ENCODE measurements at places on chromosomes 5 and 9.
A peak's percentile ranks its signal among the peaks of the same experiment; 100 is the strongest.

- DNase-seq = no peak
Measured at GRCh38 chr9:88258024-88258423, 119.7 kb upstream of the SPATA31C2 start.

DNA sequence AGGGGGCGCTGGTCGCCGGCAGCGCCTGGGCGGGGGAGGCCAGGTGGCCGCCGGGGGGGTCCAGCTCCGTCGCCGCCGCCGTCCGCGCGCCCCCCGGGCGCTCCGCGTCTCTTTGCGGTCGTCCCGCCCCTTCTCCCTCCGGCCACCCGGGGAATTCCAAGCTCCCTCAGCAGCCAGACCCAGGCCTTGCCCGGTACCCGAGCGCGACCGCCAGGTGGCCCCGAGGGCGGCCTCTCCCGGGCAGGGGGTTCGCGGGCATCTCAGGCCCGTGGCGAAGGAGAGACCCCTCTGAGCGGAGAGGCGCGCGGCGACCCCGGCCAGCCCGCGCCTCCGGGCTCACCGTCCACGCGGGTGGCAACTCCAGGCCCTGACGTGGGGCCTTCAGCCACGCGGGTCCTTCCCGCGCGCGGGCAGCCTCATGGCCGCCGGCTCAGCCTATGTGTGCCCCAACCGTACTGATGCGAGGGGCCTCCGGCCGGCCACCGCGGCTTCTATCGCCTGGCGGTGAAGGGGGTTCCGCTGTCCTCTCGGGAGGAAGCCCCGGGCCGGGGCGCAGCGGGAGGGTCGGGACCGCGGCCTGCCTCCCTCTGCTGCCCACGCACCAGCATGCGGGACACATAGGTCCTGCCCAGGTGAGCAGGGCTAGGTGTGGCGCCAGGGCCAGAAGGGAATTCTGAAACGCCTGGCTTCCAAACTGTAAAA lies 529 bp upstream of the NRARP start:
- DNase-seq = peak; percentile 67

DNA sequence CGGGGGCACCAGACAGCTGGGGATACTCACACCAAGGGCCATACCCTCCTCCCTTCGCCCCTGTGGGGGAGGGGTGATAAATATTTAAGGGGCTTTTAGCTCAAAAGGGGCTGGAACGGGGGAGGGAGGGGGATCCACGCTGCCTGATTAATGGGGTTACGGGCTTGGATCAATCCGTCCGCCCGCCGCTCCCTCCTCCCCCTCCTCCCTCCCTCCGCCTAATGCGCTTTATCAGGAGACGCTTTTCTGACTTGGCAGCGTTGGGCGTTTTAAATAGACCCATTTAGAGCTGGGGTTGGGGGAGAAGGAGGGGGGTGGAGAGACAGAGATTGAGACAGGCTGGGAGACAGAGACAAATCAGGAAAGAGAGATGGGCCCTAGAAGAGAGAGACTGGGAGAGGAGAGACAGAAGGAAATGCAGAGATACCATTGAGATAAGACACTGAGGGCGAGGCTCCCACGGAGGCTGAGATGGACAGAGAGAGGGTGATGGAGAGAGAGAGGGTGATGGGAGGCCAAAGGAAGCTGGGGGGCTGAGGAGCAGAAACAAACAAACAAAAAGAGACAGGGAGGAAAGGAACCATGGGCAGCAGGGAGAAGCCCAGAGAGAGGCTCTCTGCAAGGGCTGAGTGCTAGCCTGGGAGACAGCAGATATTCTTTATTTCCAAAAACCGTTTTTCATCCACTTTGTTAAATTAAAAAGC lies 10.3 kb downstream of the CNTFR start:
- no peak for DNase-seq

DNA sequence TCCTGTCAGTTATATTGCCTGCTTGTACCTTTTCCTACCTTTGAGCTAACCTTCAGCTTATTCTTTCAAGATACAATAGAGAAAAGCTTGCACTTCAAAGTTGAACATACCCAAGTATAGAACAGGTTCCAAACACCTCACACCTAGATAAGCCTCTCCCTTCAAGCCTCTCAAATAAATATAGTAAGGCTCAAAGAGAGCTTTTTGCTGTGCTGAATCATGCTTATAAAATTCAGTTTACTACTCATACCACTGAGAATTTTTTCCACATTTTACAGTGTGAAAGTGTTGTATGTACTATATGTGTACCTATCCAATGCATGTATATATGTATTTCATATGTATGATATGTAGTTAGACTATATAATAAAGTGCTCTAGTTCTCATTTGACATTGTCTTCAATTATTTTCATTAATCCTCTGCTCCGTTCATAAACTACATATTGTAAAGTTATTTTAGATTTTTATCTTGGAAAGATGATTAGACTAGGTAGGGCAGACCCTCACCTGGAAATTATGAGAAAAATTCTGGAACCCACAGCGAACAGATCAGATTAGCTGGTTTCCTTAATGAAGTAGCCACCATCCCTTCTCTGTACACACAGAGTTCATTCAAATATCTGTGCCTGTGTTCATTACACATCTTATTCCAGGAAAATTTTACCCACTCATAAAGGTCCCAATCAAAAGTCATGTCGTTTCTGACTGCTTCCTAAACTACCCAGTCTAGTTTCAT lies 149.2 kb upstream of the RGMB start:
- DNase-seq = no peak

DNA sequence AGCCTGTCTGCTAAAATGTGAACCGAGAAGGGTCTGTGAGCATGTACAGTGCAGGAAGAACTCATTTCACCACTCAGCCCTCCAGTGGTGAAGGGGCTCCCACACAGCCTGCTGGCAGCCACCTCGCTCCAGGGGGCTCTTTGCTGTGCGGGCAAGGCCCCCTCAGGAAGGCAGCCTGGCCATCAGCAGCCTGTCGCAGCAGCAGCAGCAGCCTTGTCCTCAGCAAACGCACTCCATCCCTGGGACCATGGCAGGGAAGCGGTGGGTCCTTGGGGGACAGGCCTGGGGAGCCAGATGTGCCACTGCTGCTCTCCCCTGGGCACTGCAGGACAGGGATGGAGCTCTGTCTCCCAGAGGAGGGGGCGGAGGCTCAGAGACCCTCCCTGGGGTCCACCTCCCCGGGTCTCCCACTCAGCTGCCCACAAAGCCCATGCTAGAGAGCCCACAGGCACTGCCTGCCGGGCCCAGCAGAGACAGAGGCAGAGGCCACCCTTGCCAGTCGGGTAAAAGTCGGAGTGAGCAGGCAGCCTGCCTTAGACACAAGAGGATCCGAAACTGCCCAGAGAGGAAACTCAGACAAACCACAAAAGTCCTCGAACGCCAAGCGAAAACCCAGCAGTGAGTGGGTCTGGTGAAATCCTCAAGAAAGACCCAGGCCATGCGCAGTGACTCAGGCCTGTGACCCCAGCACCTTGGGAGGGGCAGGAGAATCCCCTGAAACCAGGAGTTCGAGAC lies 8.0 kb downstream of the BRD3 start:
- no peak for DNase-seq

DNA sequence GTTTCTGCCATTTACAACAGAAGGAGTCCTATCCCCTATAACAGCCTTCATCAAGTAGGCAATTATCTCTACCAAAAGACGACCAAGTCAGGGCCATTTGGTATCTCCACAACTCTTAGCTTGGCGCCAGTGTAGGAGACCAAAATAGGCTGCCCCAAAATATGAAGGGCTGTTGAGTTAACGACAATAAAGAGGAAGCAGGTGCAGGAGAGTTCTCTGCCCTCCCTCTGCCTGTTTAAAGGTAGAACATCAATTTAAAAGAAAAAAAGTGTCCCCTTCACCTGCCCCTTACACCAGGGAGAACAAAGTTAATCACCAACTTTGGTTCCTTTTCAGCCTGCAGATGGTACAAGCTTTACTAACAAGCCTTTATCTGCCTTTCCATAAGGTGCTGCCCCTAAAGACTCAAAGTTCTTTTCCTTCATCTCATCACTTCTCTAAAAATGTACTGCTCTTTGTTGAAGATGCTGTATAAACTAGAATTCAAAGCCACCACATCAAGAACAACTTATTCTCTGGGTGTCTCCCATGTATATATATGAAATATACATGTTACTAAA lies 33.3 kb downstream of the PPP1R2B start:
- no peak for DNase-seq

GRCh38 chr5:6659941-6660684 lies 26.9 kb downstream of the SRD5A1 start:
- DNase-seq = no peak

- no peak for DNase-seq
Measured at GRCh38 chr5:131171276-131171810, 599 bp downstream of the LYRM7 start.

- DNase-seq = no peak
Measured at GRCh38 chr5:117131048-117131679, 556.5 kb upstream of the SEMA6A start.

GRCh38 chr9:71814815-71815214 lies 46.5 kb upstream of the CEMIP2 start:
- DNase-seq = no peak

DNA sequence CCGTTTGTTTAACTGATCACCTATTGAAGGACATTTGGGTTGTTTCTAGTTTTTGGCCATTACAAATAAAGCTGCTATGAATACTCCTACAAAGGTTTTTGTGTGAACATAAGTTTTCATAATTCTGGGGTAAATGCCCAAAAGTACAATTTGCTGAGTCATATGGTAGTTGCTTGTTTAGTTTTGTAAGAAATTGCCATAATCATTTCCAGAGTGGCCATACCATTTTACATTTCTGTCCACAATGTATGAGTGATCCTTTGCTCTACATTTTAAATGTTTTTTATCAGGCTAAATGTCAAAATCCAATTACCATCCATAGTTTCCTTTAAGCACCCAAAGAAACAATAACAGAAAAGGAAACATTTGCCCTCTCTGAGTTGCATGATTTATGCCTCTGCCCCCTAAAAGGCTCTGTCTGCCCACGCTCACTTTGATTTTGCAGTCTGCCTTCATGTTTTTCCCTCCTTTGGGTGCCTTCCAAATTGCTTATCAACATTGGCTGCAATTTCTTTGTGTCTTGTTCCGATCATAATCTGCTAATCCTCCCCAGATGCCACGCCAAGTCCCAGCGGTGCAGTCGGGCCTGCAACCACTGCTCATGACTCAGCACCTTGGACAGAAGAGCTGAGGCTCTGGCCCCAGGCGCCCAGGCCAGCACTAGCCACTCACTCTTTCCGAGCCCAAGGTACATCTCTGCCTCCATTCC lies 339.2 kb downstream of the PIK3R1 start:
- no peak for DNase-seq

Data from activated CD4-positive, CD25-positive, alpha-beta regulatory T cell (primary cell).